H9 (cell line): ENCODE measurements at places on chromosomes 13 and 19. TPM values are rescaled to one million over a fixed set of nuclear protein-coding genes. Genes with fewer than 3 reads are reported as not detected.

HCN2 gene
- 3.7 and 4.1 TPM in 2 replicates for total RNA-seq

ICAM3 gene
- 28.3 and 29.6 TPM in 2 replicates for total RNA-seq

PPP2R1A gene
- 423 and 432 TPM in 2 replicates for total RNA-seq

PLIN5 gene
- total RNA-seq: 2.7 and 3.9 TPM in 2 replicates

OLFM4 gene
- total RNA-seq: not detected in 2 replicates

GJB6 gene
- total RNA-seq: not detected in 2 replicates

ZNF221 gene
- 6.4 and 8.0 TPM in 2 replicates for total RNA-seq

C13orf46 gene
- total RNA-seq: 0.15 and 0.55 TPM in 2 replicates

FGF9 gene
- total RNA-seq: 0.20 and 0.22 TPM in 2 replicates

NKG7 gene
- not detected in 2 replicates for total RNA-seq

EHD2 gene
- total RNA-seq: 18.7 and 19.7 TPM in 2 replicates

CEACAM6 gene
- not detected in 2 replicates for total RNA-seq

CGB1 gene
- total RNA-seq: not detected in 2 replicates

- no peak overlapping the region for H3K27ac ChIP-seq
- H3K4me3 ChIP-seq: no peak overlapping the region
- H3K4me1 ChIP-seq: no peaks in the 10 kb centered on the region
- no peak for DNase-seq
- no peaks in the 10 kb centered on the region for H3K27me3 ChIP-seq
These were observed 2.0 kb downstream of the MISP start for GRCh38 chr19:752652-753517.

DNA sequence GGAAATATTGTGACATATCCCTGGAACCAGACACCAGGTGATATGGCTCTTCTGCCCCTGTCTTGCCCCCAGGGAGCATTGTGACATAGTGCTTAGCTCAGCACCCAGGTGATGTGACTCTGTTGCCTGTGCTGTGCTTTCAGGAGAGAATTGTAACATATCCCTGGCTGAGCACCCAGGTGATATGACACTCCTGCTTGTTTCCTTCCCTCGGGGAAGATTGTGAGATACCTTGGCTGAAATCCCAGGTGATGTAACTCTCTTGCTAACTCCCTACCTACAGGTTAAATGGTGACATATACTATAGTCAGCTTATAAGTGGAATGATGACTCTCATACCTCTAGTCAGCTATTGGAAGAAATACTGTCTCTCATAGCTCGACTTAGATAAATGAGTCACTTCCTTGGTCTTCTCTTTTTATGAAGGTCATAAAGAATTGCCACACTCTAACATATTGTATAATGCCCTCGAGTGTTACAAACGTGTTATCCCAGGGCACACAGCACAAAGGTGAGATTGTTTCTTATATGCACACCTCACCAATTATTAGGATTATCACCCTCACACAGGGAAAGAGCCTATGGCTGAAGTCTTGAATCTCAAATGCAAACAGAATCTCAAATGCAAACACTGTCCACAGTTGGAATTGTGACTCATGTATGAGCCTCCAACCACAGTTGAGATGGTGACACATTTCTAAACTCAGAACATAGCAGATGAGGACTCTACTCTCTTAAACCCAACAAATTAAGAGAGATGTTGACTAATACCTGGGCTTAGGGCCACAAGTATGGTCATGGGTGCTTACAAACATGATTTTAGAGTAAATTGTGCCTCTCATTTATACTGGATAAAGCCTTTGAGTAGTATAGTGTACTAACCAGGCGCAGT, 32.7 kb upstream of the ZNF254 start:
- DNase-seq: no peak
- H3K4me1 ChIP-seq: no peaks in the 10 kb centered on the region
- H3K36me3 ChIP-seq: peaks cover 92% of the 10 kb centered on the region
- no peaks in the 10 kb centered on the region for H3K27me3 ChIP-seq
- H3K27ac ChIP-seq: no peak overlapping the region

DNA sequence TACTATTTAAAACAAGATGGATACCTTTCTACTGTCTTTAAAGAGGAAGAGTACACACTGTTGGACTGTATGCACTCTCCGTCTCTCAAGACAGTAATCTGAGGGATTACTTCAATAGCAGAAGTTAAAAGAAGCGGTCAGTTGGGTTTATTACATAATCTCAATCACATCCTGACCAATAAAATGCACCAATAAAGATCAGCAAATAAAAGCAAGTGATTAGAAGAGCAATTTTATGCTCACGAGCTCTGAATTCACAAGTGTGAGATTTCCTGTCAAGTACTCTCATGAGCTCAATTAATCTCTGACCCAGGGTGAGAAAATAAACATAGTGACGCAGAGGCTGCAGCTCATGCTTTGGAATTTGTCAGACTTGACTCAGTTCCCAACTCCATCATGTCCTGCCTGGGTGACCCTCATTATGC, 12.2 kb downstream of the ABCC4 start:
- no peak overlapping the region for H3K4me3 ChIP-seq
- no peaks in the 10 kb centered on the region for H3K36me3 ChIP-seq
- DNase-seq: no peak
- H3K27me3 ChIP-seq: no peaks in the 10 kb centered on the region
- H3K4me1 ChIP-seq: no peaks in the 10 kb centered on the region; the same call in 1 of the 2 replicates
- H3K27ac ChIP-seq: no peak overlapping the region

- no peak overlapping the region for H3K27ac ChIP-seq
- no peaks in the 10 kb centered on the region for H3K27me3 ChIP-seq
- no peak for DNase-seq
- no peaks in the 10 kb centered on the region for H3K36me3 ChIP-seq
- H3K4me1 ChIP-seq: no peaks in the 10 kb centered on the region
These were observed 6.5 kb upstream of the DOCK6 start for GRCh38 chr19:11268783-11269267.

GRCh38 chr13:93953841-93954240, 525.6 kb downstream of the DCT start:
- no peak overlapping the region for H3K27ac ChIP-seq
- no peaks in the 10 kb centered on the region for H3K27me3 ChIP-seq
- H3K4me3 ChIP-seq: no peak overlapping the region
- no peaks in the 10 kb centered on the region for H3K36me3 ChIP-seq

DNA sequence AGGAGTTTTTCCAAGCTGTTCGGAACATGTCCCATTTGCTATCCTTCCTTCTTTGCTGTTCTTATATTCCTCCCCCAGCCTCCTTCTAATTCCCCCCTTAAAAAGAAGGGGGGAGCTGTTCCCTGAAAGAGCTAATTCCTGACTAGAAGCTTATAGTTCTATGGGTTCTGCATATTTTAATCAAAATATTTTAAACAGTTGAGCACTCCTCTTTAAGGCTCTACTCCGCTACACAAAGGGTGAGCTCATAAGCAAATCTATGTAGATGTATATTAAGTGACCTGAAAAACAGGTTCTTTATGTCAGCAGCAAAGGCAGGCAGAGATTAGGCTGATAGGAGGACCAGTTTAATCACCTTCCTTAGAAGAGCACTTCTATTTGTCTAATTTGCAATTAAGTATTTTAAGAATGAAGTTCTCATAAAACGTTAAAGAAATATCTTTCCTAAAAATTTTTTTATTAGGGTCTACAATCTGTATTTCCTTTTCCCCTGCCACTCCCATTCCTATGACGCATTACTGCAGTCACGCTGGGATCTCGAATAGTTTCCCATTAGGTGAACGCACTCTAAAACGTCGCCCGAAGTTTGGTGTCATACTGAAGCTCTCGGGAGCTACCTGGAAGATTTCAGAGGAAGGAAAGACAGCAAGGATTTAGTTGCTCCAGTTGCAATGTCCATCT, 5.2 kb downstream of the EFNB2 start:
- no peak overlapping the region for H3K27ac ChIP-seq
- peaks cover 5% of the 10 kb centered on the region; the same call in 1 of the 2 replicates for H3K27me3 ChIP-seq
- no peak for DNase-seq
- H3K4me3 ChIP-seq: peak overlapping the region; percentile 11; the same call in 2 of the 3 replicates
- no peaks in the 10 kb centered on the region for H3K36me3 ChIP-seq
- H3K4me1 ChIP-seq: peaks cover 31% of the 10 kb centered on the region

GRCh38 chr13:51801631-51802099, 2.3 kb downstream of the DHRS12 start:
- H3K27me3 ChIP-seq: no peaks in the 10 kb centered on the region
- H3K27ac ChIP-seq: no peak overlapping the region
- H3K4me1 ChIP-seq: peaks cover 3% of the 10 kb centered on the region; the same call in 1 of the 2 replicates
- peak overlapping the region; percentile 89; the same call in 1 of the 3 replicates for H3K4me3 ChIP-seq
- no peaks in the 10 kb centered on the region for H3K36me3 ChIP-seq

- H3K4me1 ChIP-seq: no peaks in the 10 kb centered on the region
- no peaks in the 10 kb centered on the region for H3K27me3 ChIP-seq
- no peaks in the 10 kb centered on the region for H3K36me3 ChIP-seq
- no peak overlapping the region for H3K4me3 ChIP-seq
- H3K27ac ChIP-seq: no peak overlapping the region
These were observed 870.3 kb upstream of the MIR17HG start for GRCh38 chr13:90477216-90477615.

- peaks cover 40% of the 10 kb centered on the region for H3K36me3 ChIP-seq
- H3K27ac ChIP-seq: no peak overlapping the region
- H3K4me3 ChIP-seq: no peak overlapping the region
- no peaks in the 10 kb centered on the region for H3K27me3 ChIP-seq
These were observed 3.9 kb downstream of the EEF1AKMT1 start for GRCh38 chr13:20769834-20770233.

DNA sequence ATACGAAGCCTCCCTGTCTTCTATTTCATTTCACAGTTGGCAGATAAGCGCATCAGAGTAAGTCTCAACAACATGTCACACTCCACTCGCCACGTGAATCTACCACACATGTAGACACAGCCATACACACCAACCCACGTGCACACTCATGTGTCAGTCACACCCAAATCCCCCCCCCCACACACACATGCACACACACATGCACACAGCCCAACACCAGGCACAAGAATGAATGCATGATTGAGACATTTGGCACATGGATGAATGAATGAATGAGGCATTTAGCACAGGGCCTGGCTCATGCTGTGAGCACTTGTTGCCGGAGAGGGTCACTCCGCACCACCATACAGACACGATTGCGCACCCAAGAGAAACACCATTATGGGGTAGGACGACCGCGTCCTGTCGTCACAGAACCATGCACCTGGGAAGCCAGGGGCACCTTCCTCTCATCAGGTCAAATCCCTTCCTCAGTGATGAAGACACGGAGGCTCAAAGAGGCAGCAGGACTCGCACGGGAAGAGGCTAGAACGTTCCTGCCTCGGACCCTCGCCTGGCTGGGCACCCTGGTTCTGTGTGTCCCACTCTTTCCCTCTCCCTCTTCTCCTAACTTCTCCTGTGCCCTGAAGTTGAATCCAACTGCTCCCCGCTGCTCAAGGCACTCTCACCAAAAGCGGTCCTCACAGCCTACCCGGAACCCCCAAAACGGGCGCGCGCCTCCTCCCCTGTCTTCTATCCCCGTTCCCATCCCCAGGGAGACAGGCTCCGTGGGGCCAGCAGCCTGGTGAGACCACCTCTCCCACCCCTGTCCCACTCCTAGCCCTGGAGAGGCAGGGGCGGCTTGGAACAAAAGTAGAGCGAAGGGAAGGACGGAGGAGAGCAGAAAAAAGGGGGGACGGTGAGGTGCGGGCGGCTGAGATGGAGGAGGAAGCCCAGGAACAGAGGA, 1.3 kb downstream of the MEIS3 start:
- peaks cover 15% of the 10 kb centered on the region for H3K36me3 ChIP-seq
- H3K27ac ChIP-seq: no peak overlapping the region
- H3K4me1 ChIP-seq: peaks cover 5% of the 10 kb centered on the region; the same call in 1 of the 2 replicates

DNA sequence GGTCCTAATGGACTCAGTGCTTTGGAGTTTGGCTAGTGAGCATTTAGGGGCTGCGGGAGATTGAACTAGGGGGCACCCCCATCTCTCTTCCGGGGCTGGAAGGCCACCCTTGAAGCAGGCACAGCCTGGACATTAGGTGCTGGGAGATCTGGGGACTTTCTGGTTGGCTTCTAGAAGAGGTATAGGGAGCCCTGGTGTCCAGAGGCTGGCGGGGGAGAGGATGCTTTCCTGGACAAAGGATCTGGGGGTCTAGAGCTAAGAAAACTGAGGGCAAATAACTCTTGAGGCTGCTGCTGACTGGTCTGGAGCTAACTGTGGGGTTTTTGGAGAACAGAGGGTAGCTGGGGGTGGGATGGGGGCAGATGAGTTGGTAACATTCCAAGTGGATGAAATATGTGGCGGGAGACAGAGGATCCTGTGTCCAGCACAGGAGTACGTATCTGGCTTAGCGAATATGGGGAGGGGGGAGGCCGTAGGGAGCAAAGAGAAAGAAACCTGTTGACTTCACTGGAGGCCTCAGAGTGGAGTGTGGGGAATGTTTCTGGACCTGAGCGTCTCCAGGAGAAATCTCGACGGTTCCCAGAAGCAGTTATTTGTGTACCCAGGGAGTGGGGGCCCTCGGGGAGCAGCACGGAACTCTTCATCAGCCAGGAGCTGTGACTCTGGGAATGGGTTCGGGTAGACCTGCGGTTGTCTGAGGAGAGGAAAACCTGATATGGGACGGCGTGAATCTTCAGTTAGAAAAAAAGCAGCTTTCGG, 1.4 kb downstream of the HNRNPUL1 start:
- no peaks in the 10 kb centered on the region for H3K4me1 ChIP-seq
- no peak overlapping the region for H3K27ac ChIP-seq
- no peaks in the 10 kb centered on the region for H3K27me3 ChIP-seq
- peaks cover 21% of the 10 kb centered on the region for H3K36me3 ChIP-seq
- peak overlapping the region; percentile 100 for H3K4me3 ChIP-seq

DNA sequence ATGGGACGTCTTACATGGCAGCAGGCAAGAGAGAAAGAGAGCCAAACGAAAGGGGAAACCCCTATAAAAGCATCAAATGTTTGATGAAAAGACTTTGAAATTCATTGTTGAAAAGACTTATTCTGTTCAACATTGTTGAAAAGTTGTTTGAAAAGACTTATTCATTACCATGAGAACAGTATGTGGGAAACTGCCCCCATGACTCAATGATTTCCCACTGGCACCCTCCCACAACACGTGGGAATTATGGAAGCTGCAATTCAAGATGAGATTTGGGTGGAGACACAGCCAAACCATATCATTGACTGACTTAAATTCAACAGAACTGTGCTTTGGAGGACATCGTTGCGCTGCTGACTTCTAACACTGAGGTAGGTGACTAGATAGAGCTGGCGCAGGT, 48.0 kb upstream of the RCBTB2 start:
- DNase-seq: no peak
- H3K27ac ChIP-seq: no peak overlapping the region
- H3K36me3 ChIP-seq: no peaks in the 10 kb centered on the region
- no peaks in the 10 kb centered on the region for H3K27me3 ChIP-seq
- H3K4me1 ChIP-seq: no peaks in the 10 kb centered on the region

- peaks cover 6% of the 10 kb centered on the region; the same call in 1 of the 2 replicates for H3K4me1 ChIP-seq
- DNase-seq: no peak
- peaks cover 2% of the 10 kb centered on the region; the same call in 1 of the 2 replicates for H3K27me3 ChIP-seq
These were observed 109.3 kb downstream of the KDM4B start for GRCh38 chr19:5078182-5078581.

- no peaks in the 10 kb centered on the region; the same call in 1 of the 2 replicates for H3K4me1 ChIP-seq
- H3K27ac ChIP-seq: peak overlapping the region; percentile 11
- no peak for DNase-seq
These were observed 475 bp downstream of the MRPL57 start for GRCh38 chr13:21176982-21177284.

- no peaks in the 10 kb centered on the region for H3K27me3 ChIP-seq
- peaks cover 2% of the 10 kb centered on the region; the same call in 1 of the 2 replicates for H3K36me3 ChIP-seq
- H3K27ac ChIP-seq: peak within 1 kb of the TSS; percentile 71
- H3K4me1 ChIP-seq: peaks cover 3% of the 10 kb centered on the region
These were observed at the start of gene FUZ for GRCh38 chr19:49812997-49813861. TSS of gene FUZ (minus strand) at chr19:49813292. CDS start at chr19:49813106, 186 bp downstream.

- H3K27ac ChIP-seq: no peak overlapping the region
- no peaks in the 10 kb centered on the region for H3K27me3 ChIP-seq
- H3K36me3 ChIP-seq: no peaks in the 10 kb centered on the region
These were observed 21.4 kb downstream of the CCDC70 start for GRCh38 chr13:51883226-51883600.

- peaks cover 4% of the 10 kb centered on the region; the same call in 1 of the 2 replicates for H3K4me1 ChIP-seq
- H3K36me3 ChIP-seq: peaks cover 21% of the 10 kb centered on the region; the same call in 2 of the 3 replicates
- H3K27ac ChIP-seq: no peak within 1 kb of the TSS
These were observed at the start of gene IZUMO1 for GRCh38 chr19:48746738-48747575. TSS of gene IZUMO1 (minus strand) at chr19:48746909. CDS start at chr19:48745859, 1,050 bp downstream.

GRCh38 chr13:27006519-27007161, 165.0 kb downstream of the USP12 start:
- no peak overlapping the region for H3K27ac ChIP-seq
- no peaks in the 10 kb centered on the region for H3K4me1 ChIP-seq
- H3K27me3 ChIP-seq: no peaks in the 10 kb centered on the region; the same call in 1 of the 2 replicates
- DNase-seq: peak; percentile 59
- no peaks in the 10 kb centered on the region for H3K36me3 ChIP-seq
